Stimulated activated CD4-positive, alpha-beta T cell treated with anti-CD3 and anti-CD28 coated beads, Interleukin-1b, Interleukin-23, amount 100 ng/mL, for 4 hours (primary cell): ENCODE measurements at places on chromosomes 4 and X.

DNA sequence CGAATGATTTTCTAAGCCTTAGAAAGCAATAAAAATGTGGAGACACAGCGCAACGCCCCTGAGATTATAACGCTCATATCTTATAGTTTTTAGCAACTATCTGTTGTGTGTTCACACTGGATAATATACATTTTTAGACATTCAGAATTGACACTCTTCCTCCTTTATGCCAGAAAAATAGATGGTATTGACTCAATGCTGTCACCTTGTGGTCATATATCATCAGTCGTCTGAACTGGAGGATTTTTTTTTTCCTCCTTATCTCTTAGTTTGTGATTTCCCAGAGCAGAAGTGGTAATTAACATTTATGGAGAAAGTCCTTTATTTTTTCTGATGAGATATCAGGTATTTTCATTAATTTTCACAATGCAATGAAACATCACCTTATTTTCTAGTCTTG is 759.6 kb downstream of the RAB28 start:
- DNase-seq, result no peak

- DNase-seq, result no peak
These were observed 75.2 kb downstream of the PSAPL1 start for GRCh38 chr4:7359400-7360062.

DNA sequence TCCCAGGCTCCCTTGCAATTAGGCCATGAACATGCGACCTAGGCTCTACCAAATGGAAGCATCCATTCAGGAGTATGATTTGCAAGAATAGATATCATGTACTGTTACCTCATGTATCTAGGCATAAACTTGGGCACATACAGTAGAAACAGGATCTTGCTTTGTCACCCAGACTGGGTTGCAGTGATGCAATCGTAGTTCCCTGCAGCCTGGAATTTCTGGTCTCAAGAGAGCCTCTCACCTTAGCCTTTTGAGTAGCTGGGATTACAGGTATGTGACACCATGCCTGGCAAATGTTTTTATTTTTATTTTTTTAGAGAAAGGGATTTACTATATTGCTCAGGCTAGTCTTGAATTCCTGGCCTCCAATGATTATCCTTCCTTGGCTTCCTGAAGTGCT is 994.2 kb downstream of the ADGRL3 start:
- no peak for DNase-seq

- no peak for DNase-seq
These were observed 148.4 kb upstream of the GPC4 start for GRCh38 chrX:133563705-133564104.

- peak; percentile 0 for DNase-seq
These were observed 74.8 kb upstream of the PASD1 start for GRCh38 chrX:151488677-151489076.

GRCh38 chr4:87078987-87079486 is 141.4 kb downstream of the KLHL8 start:
- DNase-seq, result no peak

DNA sequence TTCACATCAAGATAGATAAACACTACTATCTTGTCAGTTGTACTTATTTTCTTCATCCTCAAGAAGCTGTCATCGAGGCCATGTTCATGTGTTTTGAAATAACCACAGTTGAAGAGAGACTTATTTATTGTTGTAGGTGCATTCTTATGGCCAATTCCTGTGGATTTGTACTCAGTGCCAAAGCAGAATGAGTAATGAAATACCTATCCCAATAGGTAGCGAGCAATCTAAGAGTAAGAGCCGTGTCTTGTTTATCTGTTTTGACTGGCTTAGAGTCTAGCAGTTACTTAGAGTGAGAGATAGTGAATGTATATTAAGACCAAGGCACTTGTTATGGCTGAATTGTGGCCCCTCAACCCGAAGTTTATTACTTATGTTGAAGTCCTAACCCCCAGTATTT is 631.0 kb upstream of the SPANXN1 start:
- DNase-seq, result no peak

- no peak for DNase-seq
These were observed 368.1 kb upstream of the MAD2L1 start for GRCh38 chr4:120434756-120435155.

DNA sequence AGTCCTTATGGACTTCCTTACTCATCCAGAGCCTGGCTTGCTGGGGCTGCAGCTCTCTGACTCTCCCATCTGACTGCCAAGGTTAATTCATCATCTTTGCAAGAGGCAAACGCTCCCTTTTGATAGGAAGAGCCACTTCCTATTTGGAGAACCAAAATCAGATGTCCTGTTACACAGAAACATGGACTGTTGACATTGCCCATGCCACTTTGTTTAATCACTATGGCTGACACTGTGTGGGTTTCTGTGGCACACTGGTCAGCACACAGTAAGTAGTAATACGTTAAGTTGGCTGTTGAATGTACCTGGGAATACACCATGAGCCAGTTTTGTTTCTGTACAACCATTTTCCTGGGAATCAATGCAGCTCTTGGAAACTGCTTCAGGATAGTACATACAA is 45.1 kb upstream of the TMEM33 start:
- no peak for DNase-seq

GRCh38 chrX:97846228-97846627 is 962.5 kb downstream of the RPA4 start:
- DNase-seq, result no peak

DNA sequence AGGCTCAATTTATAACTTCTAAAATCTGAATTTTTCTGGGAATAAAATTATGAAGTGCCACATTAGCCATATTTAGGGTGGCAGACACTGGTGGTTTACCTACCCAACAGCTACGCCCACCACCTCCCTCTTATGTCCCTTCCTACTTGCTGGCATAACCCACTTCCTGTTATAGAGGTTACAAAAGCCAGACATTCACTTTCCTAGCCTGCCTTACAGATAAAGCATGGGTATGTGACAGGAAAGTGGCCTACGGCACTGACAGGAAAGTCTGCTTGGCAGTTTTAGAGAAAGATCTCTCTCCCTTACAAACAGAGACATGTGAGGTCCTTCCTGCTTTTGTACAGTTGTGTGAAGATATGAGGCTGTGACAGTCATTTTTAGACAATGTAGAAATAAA is 12.4 kb downstream of the DDX53 start:
- no peak for DNase-seq

- DNase-seq, result no peak
These were observed 211.2 kb downstream of the SNCA start for GRCh38 chr4:89625599-89626293.
